SK-N-MC (cell line): ENCODE measurements at places on chromosomes 5 and 9.

- no peak for DNase-seq
These were observed 89.7 kb downstream of the PPP2R2B start for GRCh38 chr5:146788898-146789297.

DNA sequence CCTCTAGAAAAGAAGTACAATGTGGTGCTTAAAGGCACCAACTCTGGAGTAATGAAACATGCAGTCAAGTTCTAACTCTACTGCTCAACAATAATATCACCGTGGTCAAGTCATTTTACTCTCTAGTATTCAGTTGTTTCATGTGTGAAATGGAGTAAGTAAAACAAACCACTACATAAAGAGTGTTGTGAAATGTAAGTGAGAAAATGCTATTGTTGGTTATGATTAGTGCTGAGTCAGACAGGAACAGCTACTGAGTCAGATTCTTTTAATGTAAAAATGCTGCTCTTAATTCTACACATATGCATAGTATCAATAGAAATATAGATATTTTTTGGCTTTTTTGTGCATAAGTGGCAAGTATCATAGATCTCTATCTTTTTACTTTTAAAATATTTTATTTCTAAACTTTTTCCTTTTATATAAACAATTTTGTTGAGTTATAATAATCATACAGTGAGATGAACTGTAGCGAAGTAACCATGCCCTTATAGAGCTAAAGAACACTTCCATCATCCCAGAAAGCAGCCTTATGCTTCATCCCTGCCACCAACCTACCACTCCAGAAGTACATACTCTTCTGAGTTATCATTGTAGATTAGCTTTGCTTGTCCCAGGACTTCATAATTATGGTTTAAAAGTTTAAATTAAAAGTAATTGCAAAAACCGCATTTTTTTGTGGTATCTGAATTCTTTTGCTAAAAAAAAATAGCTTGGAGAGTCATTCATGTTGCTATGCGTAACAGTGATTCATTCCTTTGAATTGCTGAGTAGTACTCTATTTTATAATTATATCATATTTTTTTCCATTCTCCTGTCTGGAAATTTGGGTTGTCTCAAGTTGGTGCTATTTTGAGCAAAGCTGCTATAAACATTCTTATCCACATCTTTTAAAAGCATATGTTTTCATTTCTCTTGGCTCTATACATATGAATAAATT, 548.2 kb upstream of the CLINT1 start:
- no peak for DNase-seq

GRCh38 chr5:55363856-55364255, 56.1 kb downstream of the MTREX start:
- DNase-seq: no peak

DNA sequence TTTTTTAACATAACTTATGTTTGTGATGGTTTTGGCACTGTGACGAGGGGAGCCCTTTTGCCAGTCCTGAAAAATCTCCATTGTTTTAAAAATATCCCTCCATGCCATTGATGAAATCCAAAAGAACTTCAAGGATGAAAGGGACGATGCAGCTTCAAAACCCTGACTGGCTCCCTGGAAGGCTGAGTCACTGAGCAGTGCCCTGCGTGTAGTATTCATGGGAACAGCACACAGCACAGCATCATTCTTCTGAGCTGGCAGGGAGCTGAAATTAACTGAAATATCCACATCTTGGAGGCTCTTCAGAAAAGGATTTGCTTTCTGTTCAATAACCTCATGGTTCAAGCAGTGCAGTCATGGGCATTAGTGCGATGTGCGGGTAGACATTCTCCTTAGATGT, 29.7 kb downstream of the PDE4D start:
- no peak for DNase-seq

DNA sequence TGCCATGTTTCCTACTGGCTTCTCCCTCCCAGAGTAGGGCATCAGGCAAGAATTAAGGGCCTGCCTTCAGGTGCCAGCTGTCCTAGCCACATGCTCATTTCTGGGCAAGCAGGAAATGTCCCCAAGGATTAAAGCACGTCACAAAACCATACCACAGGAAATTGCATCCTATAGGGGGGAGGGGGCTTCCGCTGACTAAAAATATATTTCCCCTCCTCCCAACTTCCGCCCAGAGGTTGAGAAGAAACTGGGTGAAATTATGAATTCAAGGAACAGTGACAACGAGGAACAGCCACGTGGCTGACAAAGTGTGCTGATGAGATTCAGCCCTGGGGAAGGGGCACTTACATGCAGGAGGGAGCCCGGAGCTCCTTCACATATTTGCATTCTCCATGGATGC, 4.1 kb downstream of the HBEGF start:
- no peak for DNase-seq

- DNase-seq: no peak
These were observed 295.6 kb upstream of the MEF2C start for GRCh38 chr5:89178541-89178940.

DNA sequence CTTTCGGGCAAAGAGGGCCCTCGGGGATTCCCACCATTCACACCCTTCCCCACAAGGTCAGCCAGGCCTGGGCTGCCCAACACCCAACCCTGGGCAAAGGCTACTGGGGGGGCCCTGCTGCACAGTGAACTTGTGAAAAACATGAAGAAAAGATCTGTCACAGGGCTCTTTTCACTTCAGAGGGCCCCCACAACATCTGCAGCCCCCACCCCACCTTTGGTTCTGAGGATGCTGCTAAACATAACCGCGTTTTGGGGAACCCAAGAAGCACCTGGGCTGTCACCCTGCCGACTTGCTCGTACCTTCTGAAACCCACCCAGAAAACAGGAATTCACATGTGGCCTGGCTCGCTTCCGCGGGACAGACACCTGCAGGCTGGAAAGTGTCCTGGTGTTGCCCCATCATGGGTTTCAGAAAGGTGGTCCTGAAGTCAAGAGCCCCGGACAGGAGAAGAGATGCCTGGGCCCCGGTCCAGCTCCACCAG, 29.3 kb downstream of the B4GALT1 start:
- DNase-seq: no peak

DNA sequence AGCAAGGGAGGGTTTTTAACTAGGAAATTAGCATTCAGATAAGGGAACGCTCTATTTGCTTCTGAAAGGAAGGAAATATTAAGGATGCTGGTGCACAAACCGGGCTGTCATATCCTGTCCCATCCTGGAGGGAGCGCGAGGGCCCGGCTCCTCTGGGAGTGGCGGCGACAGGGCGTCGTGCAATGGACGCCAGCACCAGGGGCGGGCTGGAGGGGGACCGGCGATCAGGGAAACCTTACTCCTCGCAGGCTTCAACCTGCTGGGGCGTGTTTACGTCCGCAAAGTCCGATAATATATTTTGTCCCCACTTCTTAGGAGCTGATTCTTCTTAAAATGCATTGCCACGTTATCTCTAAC, 197.1 kb upstream of the TBCA start:
- DNase-seq: no peak
